ENCODE measurements at places on chromosomes 6 and 20. TPM values are rescaled to one million over a fixed set of nuclear protein-coding genes. Genes with fewer than 3 reads are reported as not detected.

GRCh38 chr6:112939563-112939962 is 592.4 kb downstream of the RFPL4B start:
- no peak for DNase-seq

DNA sequence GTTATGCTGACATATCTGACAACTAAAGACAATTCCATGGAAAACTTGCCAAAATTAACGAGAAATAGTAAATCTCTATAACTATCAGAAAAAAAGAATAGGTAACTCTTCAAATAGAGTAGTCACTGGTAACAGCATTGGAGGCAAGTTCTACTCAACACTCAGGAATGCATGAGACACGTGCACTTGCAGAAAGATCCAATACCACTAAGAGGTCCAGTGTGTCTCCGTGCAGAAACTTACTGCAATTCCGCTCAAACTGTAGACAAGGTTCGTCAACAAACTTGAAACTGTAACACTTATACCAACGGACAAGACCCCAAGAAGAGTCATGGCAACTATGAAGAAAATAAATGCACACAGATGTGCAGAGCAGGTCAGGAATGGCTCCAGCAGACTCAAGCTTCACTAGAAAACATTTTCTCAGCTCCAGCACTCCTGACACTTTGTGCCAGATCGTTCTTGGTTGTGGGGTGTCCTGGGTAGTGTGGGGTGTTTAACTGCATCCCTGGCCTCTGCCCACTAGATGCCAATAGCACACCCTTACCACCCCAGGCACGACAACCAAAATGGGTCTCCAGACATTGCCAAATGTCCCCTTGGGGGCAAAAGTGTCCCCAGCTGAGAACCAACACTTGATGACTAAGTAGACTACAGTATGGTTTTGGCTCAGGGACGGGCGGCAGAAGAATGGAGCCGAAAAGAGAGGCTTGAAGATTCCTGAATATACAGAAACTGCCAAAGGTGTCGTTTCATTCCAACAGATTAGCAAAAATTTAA is 134.8 kb downstream of the DTNBP1 start:
- DNase-seq = no peak

GRCh38 chr6:167668754-167669552 is 157.8 kb upstream of the AFDN start:
- DNase-seq = no peak

DNA sequence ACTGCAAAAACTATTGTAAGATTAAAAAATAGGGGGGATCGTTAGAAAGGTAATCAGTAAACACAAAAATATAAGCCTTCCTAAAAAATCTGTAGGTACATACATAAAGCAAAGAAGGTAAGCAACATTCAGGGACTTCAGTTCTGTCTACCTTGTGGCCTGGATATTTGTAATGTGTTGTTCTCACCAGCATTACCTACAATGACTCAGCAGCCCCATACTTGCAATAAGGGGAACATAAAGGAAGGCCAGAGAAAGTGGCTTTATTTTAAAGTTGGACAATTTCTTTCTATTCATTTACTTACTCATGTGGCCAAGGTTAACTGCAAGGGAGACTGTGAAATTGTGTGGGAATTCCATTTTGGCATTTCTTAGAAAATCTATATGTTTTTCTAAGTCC is 277.2 kb upstream of the PREP start:
- no peak for DNase-seq

The PGC gene
- total RNA-seq = not detected
